ENCODE measurements at places on chromosomes 7 and 10. TPM values are rescaled to one million over a fixed set of nuclear protein-coding genes. Genes with fewer than 3 reads are reported as not detected.

Gene NFE2L3
- total RNA-seq, result 8.7 TPM

Gene EPHA1
- total RNA-seq, result 38.0 TPM

DNA sequence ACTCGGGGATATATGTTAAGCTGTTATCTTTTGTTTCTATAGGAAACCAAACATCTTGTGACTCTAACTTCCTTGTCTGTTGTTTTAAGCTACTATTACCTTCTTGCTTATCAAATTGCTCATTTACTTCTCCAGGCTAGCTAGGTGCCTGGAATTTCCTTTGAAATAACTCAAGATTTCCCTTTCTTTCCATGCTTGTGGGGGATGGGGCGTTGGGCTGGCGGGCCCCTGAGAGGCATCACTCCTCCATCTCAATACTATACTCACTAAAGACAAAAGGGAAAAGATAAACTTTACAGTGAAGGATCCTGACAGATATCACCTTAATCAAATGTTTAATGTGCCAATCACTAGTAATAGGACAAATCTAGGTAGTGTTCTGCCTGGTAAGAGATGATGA is 34.7 kb upstream of the MYO3A start:
- no peak for DNase-seq

DNA sequence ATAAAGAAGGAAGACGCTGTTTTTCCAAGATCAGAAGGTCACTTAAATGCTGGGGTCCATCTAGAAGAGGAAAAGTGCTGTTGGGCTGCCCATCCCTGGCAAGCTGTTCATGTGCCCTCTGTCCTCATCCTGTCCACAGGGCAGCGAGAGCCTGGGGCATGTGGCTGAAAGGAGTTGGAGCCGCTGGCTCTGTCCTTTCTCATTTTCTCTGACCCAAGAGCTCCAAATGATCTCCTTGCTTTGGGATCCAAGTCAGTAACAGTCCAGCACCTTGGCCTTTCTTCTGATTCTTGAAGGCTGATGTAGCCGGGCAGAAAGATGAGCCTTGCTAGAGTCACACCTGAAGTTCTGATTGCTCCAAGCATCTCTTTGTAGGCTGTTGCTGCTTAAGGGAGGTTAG is 44.4 kb downstream of the SPDYE5 start:
- DNase-seq, result no peak

DNA sequence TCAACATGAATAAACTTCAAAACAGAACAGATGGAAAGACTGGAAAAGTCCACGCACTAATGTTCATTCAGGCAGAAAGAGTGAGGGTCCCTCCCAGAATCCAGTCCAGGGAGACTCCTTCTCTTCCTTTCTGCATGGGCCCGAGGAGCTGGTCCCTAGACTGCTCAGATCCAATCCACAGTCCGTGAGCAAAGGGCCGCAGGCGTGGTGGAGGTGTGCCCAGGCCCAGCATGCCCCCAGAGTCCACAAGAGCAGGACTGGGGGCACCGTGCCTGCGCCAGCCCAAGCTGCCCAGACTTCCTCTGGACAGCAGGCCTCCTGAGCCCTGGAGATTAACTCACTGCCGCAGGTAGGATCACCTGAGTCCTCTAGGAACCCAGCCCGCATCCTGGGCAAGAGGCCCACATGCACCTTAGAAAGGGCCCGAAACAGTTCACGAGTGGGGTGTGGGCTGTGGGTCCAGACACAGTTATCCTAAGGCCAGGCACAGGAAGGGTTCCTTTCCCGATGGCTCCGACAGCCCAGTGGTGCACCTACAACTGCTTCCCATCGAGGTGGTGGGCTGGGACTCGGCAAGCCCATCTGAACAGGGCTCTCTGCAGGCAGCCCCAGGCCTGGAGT is 531.0 kb downstream of the DNAJB6 start:
- no peak for DNase-seq

- no peak for DNase-seq
These were observed 20.1 kb upstream of the MDFIC start for GRCh38 chr7:114901771-114902170.

- no peak for DNase-seq
These were observed 74.6 kb upstream of the PDSS1 start for GRCh38 chr10:26622891-26623290.

GRCh38 chr7:70210936-70211310 is 612.6 kb downstream of the AUTS2 start:
- no peak for DNase-seq

DNA sequence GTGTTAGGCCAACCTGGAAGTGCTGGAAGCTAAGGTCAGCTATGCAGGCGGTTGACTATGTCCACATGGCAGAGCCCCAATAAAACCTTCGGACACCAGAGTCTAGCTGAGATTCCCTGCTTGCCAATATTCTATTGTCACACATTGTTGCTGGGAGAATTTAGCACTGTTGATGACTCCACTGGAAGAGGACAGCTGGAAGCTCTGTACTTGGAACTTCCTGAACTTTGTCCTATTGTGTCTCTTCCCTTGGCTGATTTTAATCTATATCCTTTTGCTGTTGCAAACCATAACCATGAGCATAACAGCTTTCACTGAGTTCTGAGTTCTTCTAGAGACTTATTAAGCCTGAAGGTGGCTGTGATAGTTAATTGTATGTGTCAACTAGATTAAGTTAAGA is 12.0 kb downstream of the XRCC2 start:
- DNase-seq, result no peak

All from mucosa of gallbladder (tissue), 1 donor.